Body of pancreas (tissue), 4 donors: ENCODE measurements at places on chromosomes 11 and 22. TPM values are rescaled to one million over a fixed set of nuclear protein-coding genes. Genes with fewer than 3 reads are reported as not detected.

RFPL3 gene
- total RNA-seq, result not detected

FOXR1 gene
- total RNA-seq, result not detected

DERL3 gene
- 6.2 TPM for total RNA-seq

SPDYC gene
- not detected for total RNA-seq

GLYAT gene
- total RNA-seq, result not detected

KDM4F gene
- total RNA-seq, result not detected

RFPL2 gene
- not detected for total RNA-seq

IGLL1 gene
- not detected for total RNA-seq

GGTLC3 gene
- not detected for total RNA-seq

CHKA gene
- total RNA-seq, result 72.1 TPM

TRIM49 gene
- not detected for total RNA-seq

IRAG1 gene
- total RNA-seq, result 10.1 TPM

WBP2NL gene
- total RNA-seq, result 5.2 TPM

CECR2 gene
- 2.6 TPM for total RNA-seq

TMEM80 gene
- 36.3 TPM for total RNA-seq

MMP8 gene
- not detected for total RNA-seq

PLAAT5 gene
- total RNA-seq, result 2.6 TPM

F2 gene
- not detected for total RNA-seq

CDC42EP1 gene
- 84.7 TPM for total RNA-seq

BRSK2 gene
- total RNA-seq, result 67.5 TPM

SNX19 gene
- total RNA-seq, result 58.4 TPM

LRRC4C gene
- total RNA-seq, result not detected

PTPN5 gene
- total RNA-seq, result not detected

SCGB1D1 gene
- total RNA-seq, result not detected
